ENCODE measurements at places on chromosomes 6 and 20.

- DNase-seq, result no peak
Observed at GRCh38 chr20:18187020-18187419, 49.4 kb downstream of the KAT14 start.

GRCh38 chr6:7887278-7887991 is 23.2 kb downstream of the TXNDC5 start:
- DNase-seq, result no peak

DNA sequence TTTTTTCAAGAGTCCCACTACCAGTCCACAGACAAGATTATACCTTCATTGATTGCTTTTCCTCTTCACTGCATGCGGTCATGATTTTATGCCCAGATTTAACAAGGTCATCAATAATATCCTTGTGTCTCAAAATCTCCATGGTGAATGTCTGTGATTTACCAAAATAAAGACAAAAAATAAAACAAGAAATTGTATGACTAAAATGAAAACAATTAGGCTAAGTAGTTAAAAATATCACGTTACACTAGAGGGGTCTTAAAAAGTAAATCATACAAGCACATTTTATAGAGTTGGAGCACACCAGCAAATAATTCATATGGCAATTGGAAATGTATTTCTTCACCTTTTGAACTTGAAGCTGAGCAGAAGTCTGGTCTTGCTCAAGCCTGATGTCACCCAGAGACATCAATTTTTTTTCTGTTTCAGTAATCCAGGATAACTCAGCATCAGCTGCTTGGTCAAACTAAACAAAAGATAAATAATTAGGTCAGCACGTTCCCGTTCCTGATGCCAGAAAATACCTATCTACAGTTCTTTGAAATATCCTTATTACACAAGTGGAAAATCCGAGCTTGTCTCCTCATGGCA is 125.4 kb downstream of the DST start:
- DNase-seq, result no peak

GRCh38 chr6:21971541-21971940 is 325.3 kb downstream of the PRL start:
- no peak for DNase-seq

DNA sequence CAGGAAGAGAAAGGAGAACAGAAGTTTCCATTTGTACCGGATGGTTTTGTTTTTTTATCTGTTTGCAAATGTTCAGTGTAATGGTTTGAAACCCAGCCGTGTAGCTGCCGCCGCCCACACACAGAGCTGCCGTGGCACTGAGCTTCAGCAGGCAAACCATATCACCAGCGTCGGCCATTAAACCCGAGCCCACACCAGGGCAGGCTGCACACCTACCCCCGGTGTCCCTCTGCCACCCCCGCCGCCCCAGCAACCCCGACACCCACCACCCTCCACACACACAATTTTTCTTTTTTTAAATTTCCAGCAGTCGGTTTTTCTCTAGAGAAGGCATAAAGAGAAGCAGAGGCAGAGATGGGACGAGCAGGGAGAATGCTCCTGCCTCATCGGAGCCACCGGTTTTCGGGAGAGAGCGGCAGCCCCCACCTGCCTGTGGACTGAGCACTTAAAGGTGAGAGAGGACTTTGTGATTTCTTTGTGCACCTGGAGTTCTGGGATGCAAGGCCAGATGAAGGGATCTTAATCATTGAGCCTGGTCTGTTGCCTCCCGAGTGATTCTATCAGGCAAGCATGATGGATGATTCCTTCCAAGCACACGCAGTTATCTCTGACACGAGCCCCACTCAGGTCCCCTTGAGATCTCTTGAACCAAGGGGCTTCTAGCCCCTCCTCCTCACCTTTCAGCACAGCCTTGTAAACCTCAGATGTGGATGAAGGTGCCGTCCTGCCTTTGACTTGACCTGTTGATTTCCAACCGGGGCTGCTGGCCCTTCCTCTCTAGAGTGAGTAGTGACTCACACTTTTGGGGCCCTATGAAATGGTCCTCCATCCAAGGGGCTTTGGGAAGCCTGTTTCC is 17.5 kb upstream of the ZNF831 start:
- DNase-seq, result no peak

GRCh38 chr6:169451065-169451838 is 197.6 kb upstream of the THBS2 start:
- DNase-seq, result no peak

GRCh38 chr6:1031720-1032119 is 280.2 kb upstream of the FOXQ1 start:
- no peak for DNase-seq

- DNase-seq, result no peak
Observed at GRCh38 chr6:16446273-16446672, 207.9 kb downstream of the GMPR start.

DNA sequence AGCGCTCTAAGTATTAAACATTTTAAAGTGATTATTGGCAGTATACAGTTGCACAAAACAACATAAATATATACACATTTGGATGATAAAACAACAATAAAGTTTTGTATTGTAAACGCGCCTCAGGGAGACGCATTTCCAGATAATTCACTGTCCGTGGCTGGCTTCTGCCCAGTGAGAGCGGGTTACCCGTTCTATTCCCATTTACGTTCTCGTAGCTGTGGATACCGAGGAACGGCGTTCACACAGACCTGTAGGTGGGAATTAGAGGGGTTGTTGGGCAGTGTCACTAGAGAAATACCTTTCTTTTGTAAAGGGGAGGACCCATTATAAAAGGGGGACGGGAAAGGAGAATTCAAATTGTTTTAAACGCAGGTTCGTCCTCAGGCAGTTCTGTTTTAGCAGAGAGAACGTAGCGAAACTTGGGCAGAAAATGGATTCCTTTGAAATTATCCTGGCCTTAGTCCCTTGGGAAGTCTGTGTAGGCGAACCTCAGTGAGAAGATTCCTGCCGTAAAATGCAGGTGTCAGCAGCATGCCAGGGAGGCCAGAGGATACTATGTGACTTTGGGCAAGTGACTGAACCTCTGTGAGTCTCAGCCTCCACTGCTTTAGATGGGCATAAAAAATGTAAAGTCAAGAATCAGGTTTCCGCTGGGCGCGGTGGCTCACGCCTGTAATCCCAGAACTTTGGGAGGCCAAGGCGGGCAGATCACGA is 756 bp downstream of the MTG2 start:
- no peak for DNase-seq

DNA sequence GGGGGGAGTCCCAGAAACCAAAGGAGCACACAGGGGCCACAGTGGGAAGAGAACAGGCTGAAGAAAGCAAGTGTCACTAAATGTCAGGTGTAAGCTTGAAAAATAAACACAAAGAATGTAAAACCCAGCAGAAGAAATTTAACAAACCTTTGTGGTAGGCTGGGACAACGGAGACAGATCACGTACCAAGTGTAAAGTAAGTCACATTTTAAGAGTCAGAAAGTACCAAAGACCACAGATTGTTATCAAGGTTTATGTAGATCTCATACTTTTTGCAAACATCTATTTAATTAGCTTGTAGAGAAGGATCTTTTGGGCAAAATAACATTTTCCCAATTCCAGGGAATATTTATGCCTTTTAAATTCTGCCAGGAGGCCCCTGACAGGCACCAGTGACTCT is 1.6 kb downstream of the CLIC5 start:
- no peak for DNase-seq

DNA sequence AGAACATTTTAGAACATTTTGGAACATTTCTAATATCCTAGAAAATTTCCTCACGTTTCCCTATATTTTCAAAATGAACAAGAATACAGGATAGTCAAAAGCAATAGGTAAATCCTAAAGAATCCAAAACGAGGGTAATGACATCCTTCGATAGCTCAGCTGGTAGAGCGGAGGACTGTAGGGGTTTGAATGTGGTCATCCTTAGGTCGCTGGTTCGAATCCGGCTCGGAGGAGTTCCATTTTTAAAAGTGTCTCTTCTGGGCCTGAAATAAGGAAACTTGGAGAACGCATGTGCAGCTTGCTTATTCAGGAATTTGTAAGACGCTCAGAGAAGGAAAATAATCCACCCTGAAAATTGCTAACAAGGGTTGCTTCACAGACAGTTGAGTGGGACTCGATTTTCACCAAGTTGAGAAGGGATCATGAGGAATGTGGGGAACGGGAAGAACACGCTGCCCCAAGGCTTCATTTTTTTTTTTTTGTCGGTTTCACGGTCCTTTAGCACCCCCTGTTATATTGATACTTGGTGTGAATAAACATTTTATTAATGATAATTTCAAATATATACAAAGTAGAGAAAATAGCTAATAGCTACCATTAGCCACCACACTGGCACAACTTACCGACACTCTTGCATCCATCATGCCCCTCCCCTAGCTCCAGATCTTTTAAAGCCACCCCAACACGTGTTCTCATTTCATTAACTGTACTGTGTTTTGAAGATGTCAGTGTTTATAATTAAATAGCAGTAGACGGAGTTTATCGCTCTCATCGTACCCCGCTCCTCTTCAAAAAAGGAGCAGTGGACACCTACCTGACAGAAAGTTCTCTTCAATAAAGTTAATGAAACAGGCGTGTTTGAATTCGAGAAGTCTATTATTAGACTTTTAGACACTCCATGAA is 1.8 kb upstream of the ABT1 start:
- DNase-seq, result peak; percentile 80

DNA sequence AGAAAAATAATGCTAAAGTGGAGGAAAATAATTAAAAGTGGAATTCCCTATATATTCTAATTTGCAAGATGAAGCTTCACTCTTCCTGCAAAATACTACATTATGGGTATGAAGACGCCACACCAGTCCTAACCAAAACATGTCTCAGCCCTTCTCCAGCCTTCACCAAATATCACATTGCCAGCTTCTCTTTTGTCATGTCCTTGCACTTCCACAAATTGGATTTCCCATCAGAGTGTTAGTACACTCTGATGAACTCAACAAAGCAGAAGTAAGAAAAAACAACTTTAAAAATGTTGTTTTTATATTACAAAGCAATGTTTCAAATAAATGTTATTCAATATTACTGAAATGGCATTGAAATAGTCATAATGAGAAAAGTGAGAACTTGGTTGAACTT is 62.4 kb upstream of the RNF146 start:
- no peak for DNase-seq

GRCh38 chr6:105997482-105997881 is 88.7 kb upstream of the PRDM1 start:
- DNase-seq, result no peak

GRCh38 chr6:63307581-63308246 is 12.1 kb downstream of the LGSN start:
- DNase-seq, result peak; percentile 38

DNA sequence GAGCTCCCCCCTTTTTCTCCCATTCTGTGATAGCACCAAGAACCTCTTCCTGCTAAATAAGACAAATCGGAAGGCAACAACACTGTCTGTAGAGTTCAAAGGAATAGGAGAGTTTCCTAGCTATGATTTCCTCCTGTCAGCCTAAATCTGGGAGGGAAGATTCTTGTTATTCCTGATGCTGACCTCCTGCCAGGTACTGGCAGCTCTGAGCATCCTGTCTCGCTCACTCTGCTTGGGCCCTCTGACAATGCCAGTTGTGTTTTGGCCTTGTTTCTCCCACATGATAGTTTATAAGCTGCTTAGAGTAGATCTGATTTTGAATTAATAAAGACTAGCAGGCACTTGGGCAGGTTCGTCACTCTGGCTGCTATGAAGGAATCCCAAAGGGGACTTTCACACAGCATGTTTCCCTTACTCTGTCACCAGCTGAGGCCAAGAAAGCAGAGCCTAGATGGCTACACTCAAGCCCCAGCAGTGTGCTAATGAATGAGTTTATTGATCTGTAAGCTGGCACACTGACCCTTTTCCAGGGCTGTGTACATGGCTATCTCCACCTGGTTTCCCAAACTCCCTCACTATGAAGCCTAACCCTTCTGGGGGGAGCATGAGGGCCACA is 52.3 kb downstream of the UQCC1 start:
- DNase-seq, result no peak

- peak; percentile 60 for DNase-seq
Observed at GRCh38 chr6:142112451-142113061, 20.2 kb upstream of the GJE1 start.

DNA sequence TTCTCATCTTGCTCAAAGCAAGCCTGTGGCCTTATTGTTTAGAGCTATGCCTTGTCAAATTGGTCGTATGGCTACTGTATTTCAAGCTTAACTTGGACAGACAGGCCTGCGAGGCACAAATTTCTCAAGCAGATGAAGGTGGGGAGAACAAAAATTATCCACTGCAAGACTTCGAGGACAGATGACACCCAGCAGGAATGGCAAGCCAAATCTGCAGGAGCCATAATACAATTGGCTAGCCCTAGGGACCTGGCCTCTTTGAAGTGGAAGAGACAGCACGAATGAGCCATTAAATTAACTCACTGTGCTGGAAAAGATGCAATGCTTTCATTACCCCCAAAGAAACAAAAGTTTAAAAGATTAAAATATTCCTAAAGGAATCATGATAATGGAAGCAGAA is 5.0 kb upstream of the BLOC1S5 start:
- no peak for DNase-seq

GRCh38 chr6:134537146-134537555 is 219.2 kb upstream of the SGK1 start:
- DNase-seq, result peak; percentile 99

DNA sequence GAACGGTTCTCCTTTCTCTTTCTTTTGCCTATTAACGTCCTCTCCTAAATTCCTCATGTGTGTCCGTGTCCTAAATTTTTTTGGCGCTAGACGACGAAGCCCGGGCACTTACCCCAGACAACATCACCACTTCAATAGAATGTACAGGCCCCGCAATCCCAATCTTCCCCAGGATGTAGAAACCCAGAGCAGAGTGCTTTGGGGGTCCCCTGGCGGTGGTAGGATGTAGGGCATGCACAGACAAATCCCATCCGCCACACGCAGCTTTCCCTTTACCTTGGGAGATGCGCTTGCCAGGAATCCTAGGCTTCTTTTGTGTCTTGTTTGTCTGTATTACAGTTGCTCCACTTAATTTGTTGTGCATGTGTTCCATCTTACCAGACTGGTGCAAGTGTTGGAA is 417.3 kb upstream of the ARID1B start:
- DNase-seq, result no peak

DNA sequence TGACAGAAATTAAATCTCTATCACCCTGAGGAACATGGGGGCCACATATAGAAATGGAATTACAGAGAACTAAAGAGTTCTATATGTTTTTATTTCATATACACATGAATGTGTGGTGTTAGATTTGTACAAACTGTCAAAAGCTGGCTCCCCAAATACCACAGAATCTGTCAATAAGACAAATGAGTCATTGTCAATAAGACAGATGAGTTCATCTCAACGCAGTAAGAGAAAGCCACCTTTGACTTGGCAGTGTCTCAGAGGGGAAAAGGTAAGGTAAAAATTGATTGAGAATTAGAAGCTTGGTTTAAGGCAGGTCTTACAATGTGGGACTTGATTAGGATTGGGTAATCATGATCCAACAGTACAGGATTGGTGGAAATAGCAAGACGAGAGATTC is 124.2 kb upstream of the GPR6 start:
- no peak for DNase-seq

GRCh38 chr20:48259456-48259855 is 474.2 kb upstream of the SULF2 start:
- DNase-seq, result no peak

GRCh38 chr6:150977281-150977680 is 111.8 kb downstream of the MTHFD1L start:
- no peak for DNase-seq

DNA sequence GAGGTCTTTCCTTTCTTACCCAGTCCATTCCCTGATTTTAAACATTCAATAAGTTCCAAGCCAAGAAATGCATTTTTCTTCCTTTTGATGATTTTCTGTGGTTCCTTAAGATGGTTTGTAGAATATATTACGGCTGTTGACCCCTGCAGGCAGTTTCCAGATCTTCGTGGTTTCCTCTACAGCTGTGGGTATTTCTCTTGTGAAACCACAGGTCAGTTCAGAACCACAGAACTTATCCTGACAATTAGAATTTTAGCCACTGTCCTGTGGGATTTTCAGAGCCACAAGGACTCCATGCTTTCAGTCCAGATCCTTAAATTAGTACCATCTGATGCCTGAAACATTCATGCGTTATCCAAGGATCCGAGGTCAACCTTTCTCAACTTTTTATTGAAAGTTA is 29.7 kb upstream of the EXOC2 start:
- DNase-seq, result no peak

Measured in RCC 7860 (cell line).